Thoracic aorta (tissue), 2 donors: ENCODE measurements at places on chromosomes 7 and 10. TPM values are rescaled to one million over a fixed set of nuclear protein-coding genes. Genes with fewer than 3 reads are reported as not detected.

The STRIP2 gene
- 1.1 TPM for total RNA-seq

The CTAGE4 gene
- 5.8 TPM for total RNA-seq

The SPDYE3 gene
- total RNA-seq, result not detected

The IFIT1B gene
- total RNA-seq, result not detected

The ORAI2 gene
- total RNA-seq, result 33.4 TPM

The ACBD5 gene
- total RNA-seq, result 11.1 TPM

DNA sequence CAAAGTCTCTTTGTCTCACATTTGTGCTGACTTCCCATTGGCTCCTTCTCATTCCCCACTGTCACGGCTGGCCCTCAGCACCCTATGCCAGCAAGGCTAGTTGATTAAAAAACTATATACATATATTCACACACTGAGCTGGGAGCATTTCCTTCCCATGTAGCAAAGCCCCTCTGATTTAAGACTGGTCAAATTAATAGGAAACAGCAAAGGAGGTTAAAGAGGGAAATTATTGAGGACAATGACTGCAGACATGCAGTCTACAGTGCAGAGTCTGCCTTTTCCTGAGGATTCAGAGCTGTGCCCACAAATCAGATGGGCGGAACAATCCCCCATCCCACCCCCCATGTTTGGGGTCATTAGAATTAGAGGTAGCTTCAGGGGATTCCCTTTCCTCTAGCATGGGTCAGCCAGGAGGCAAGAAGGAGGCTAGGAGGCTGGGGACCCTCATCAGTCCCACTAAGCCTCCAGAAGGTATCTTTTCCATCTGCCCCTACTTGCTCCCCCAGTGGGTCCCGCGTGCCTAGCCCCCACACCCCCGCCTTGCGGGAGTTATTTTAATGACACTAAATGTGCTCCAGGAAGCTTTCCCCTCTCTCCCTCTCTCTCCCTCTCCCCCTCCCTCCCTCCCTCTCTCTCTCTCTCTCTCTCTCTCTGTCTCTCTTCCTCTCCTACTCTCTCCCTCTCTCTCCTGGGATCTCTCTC lies 9.8 kb upstream of the DLX6 start:
- H3K4me3 ChIP-seq, result no peak overlapping the region
- DNase-seq, result no peak
- H3K27me3 ChIP-seq, result peaks cover 40% of the 10 kb centered on the region
- no peaks in the 10 kb centered on the region for H3K36me3 ChIP-seq
- no peak overlapping the region for H3K27ac ChIP-seq

DNA sequence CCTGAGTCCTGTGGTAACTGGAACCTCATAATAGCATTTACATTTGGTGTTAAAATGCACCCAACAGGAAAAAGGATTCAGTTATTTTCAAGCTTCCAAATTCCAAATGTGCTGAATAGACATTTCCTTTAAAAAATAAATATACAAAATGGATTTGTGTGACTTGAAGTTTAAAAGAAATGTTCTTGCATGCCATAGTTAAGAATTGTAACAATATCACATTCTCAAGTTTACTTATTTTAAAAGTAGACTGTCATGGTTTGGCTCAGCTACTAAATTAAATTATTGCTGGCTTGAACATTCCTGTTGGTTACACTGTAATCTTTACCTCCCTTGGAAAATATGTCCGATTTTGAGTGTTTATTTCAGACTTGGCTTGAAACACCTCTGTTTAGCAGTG lies 31.5 kb downstream of the BICC1 start:
- H3K4me3 ChIP-seq, result no peak overlapping the region
- no peak overlapping the region for H3K27ac ChIP-seq
- DNase-seq, result no peak

GRCh38 chr10:42242135-42242805 lies 396.1 kb downstream of the ZNF33B start:
- H3K27me3 ChIP-seq, result no peaks in the 10 kb centered on the region
- peak overlapping the region; percentile 53 for H3K4me3 ChIP-seq
- no peaks in the 10 kb centered on the region for H3K36me3 ChIP-seq
- H3K4me1 ChIP-seq, result no peaks in the 10 kb centered on the region

DNA sequence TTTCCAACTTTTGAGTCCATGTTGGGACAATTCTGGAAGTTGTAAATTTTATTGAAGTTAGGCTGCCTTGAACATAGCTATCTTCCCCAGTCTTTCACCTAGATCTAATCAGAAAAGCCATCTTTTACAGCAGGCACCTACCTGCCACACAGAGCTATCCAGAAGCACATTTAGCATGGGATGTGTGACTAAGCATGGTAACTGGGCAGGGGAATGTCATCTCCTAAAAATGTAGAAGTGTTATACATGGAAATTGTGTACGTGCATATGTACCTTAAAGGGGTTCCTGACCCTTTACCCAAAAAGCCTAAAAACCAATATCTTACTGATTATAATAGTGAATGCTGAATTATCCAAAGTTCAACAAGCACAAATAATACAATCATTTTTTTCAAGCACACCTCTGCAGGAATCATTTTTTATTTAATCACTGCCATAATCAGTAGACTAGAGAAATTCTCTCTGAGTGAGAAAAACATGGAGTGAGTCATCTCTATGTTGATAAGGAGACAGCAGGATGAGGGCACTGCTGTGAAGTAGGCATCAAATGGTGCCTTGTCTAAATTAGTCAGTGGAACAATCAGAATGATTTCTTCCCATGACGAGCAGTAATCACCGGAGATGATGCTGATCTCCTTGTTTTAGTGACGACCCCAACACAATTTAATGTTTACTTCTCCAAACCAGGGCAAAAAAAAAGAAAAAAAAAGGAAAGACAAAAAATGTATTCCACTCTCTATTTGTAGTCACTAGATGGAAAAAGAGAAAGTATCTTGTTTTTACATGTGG lies 75.9 kb downstream of the SORBS1 start:
- no peak for DNase-seq
- H3K4me1 ChIP-seq, result peaks cover 93% of the 10 kb centered on the region
- H3K4me3 ChIP-seq, result no peak overlapping the region
